ENCODE measurements at places on chromosomes 4 and X.

- no peak for DNase-seq
Observed at GRCh38 chrX:134745636-134746409, 87.6 kb upstream of the PLAC1 start.

DNA sequence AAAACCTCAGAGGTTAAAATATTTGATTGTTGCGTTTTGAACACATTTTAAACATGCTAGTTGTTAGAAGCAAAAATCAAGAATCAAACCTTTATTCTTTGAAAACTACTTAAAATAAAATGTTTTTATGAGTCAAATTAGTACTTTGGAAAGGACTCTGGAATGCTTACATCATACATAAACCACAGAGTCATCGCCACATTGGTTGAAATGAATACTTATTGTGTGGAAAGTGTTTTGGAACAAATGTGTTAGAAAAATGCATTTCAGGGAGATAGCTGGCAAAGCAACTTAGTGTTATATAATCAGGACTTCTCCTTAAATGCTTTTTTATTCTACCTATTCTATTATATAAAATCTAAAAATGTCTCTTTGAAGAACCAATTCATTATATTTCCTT is 49.4 kb upstream of the CAMK2D start:
- no peak for DNase-seq

- no peak for DNase-seq
Observed at GRCh38 chr4:28358606-28359005, 1498.0 kb downstream of the STIM2 start.

DNA sequence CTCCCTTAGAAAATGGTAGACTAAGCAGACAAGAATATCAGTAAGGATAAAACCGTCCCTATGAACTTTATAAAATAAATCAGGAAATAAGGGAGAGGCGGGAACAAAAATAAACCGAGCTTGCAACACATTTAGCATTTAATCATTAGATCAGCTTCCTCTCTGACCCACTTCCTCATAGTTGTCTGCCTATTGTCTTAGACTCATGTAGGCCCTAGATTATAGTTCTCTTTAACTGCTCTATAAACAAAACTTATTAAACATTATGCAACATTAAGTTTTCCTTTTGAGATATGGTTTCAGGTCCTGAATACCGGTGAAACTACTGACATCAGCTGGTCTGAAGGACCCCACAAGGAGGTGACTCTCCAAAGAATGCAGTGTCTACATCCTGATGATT is 15.8 kb upstream of the SRD5A3 start:
- no peak for DNase-seq

DNA sequence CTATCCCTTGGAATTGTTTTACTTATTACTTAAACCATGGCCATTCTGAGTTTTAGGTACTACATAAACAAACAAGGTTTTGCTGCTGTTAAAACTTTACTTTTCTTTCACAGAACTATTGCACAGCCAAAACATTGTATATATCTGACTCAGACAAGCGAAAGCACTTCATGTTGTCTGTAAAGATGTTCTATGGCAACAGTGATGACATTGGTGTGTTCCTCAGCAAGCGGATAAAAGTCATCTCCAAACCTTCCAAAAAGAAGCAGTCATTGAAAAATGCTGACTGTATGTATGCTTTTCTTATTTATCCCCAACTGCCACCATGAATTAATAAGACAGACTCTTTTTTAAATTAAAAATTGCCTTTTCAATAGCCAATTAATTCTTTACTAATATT is 69.8 kb downstream of the CCKAR start:
- no peak for DNase-seq

DNA sequence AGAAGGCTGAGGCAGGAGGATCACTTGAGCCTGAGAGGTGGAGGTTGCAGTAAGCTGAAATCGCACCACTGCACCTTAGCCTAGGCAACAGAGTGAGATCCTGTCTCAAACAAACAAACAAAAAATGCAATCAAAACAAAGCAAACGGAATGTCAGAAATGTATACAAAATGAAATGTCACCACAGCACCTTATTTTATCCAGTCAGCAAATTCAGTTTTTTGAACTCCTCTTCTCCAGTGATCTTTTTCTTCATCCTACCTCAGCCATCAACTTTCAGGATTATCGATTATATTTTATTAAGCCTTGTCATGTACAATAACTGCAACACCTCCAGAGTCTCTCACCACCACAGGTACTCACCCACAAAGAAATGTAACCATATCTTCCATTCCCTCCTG is 31.1 kb upstream of the HPGDS start:
- no peak for DNase-seq

- no peak for DNase-seq
Observed at GRCh38 chrX:154349979-154350378, 24.5 kb downstream of the FLNA start.

GRCh38 chr4:44701037-44701436 is 22.8 kb downstream of the GUF1 start:
- no peak for DNase-seq

DNA sequence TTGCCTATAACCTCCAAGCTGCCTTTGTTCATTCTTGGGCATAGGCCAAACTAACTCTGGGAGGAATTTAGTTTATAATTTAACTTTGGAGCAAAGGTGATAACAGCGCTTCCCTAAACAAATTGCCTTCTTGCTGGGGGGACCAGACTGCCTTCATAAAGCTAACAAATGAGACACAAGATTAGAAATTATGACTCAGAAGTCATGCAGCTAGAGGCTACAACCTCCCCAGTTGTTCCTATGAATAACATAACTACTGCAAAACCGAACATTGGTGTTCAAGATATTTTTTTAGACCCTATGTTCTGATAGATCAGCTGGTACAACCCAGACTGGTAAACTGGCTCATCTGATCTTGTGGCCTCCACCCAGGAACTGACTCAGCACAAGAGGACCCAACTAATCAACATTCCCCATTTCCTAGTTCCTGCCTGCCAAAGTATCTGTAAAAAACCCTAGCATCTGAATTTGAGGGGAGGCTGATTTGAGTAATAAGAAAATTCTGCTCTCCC is 22.0 kb upstream of the TMPRSS11B start:
- DNase-seq: no peak

DNA sequence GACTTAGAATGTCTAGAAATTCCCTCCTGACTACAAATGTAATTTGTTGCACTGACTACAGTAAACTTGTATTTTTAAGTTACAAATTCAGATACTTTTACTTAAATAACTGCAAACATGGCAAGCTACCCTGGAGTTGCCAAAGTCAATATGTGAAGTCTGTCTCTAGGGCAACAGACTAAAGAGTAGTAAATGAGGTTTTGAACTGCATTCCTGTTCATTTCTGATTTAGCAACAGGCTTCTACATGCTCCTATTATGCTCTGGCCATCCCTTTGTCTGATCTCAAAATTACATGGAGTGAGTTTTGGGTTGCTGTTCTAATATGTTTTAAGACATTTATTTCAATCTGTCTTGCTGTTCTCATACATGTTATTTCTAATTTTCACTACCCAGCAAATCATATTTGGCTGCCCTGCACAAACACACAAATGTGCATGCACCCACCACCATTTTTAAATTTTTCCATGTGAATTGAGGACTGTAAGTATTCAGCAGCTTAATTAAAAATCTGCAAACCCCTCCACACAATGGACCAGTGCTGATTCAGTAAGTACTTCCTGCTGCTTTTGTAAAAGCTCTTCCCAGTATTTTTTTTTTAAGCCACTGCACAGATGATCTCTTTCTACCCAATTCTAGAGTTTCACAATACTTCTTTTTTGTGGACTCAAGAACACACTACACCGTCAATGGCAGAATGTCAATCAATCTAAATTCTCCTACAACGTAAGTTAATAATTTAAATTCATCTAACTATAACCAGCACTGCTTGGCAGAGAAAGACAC is 26.7 kb downstream of the SH3RF1 start:
- DNase-seq: no peak

DNA sequence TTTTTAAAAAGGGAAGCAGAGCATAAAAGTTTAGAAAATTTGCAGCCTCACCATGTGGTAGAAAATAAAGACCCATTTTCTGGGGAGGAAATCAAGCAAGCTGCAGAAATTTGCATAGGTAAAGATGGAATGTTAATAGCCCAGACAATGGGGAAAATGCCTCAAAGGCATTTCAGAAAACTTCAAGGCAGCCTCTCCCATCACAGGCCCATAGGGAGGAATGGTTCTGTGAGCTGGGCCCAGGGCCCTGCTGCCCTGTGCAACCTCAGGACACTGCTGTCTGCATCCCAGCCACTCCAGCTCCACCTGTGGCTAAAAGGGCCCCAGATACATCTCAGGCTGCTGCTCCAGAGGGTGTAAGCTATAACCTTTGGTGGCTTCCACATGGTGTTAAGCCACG is 137.9 kb downstream of the INPP4B start:
- no peak for DNase-seq

GRCh38 chr4:112329672-112330375 is 32.7 kb downstream of the ALPK1 start:
- DNase-seq: no peak

DNA sequence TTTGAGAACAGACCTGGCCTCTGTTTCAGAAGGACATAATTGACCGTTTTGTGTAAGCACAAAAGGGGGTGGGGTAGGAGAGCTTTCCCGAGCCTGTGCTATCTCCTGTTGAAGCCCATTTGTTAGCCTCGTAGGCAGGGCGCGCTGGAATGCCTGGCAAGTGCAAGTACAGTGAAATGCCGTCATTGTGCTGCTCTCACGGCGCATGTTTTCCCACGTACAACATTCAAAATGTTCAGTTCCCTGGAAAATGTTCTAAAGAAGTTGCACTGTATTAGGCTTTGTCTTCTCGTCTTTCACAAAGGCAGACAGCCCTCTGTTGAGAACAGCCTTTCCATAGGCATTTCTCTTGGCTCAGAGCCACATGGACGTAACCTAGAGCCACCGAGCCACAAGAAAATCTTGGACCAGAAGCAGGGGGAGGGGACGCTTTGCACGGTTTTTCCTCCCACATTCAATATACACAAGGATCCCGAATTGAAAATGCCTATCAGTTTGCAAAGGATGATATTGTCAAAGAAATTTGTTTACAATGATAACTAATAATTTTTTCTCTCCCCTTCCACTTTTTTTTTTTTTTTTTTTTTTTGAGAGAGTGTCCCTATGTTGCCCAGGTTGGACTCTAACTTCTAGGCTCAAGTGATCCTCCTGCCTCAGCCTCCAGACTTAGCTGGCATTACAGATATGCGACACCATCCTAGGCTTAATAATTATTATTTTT is 54.6 kb upstream of the RAPGEF2 start:
- DNase-seq: no peak

DNA sequence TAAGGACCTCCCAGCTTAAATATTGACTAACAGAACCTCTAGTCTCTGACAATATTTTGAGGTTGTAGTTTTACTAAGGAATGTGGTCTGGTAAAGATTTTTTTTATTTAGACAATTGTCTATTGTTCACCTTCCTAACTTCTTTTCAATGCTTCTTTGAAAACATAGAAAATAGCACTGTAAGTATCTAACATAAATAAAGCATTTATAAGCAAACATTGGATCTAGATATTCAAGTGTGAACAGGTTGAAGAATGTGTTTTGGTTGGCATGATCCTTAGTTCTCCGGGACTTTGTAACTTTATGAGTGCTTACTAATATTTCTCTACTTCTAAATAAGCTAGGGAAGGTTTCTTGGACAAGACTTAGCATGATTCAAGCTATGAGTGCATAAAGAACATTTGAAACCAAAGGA is 285.4 kb upstream of the ARSJ start:
- no peak for DNase-seq

- DNase-seq: no peak
Observed at GRCh38 chrX:133444952-133445831, 29.9 kb upstream of the GPC4 start.

- DNase-seq: no peak
Observed at GRCh38 chrX:41923978-41924683, 777 bp upstream of the CASK start.

DNA sequence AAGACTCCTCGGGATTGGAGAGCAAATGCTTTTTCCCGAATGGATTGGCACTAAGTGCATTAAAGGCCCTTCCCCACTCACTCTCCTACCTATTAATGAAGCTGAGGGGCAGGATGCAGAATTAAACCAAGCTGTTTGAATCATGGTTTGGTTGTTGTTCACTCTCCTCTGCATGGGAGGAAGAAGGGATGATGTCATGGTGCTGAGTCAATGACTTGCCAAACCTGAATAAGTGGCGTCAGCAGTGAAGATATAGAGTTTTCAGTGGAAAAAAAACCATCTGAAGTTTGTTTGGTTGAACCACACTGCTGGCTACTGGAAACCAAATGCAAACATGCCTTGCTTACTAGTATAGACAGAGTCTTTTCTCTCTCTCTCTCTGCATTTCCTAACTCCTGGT is 19.8 kb upstream of the ZXDA start:
- DNase-seq: no peak

GRCh38 chrX:15804563-15804962 is 14.3 kb downstream of the ZRSR2 start:
- DNase-seq: no peak

GRCh38 chrX:9433596-9433995 is 31.3 kb upstream of the TBL1X start:
- DNase-seq: no peak

DNA sequence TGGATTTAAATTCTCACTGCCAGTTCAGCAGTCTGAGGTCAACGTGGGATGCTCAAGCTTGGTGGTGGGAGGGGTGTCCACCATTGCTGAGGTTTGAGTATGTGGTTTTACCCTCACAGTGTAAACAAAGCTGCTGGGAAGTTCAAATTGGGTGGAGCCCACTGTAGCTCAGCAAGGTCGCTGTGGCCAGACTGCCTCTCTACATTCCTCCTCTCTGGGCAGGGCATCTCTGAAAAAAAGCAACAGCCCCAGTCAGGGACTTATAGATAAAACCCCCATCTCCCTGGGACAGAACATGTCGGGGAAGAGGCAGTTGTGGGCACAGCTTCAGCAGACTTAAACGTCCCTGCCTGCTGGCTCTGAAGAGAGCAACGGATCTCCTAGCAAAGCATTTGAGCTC is 14.9 kb upstream of the RRAGB start:
- no peak for DNase-seq

DNA sequence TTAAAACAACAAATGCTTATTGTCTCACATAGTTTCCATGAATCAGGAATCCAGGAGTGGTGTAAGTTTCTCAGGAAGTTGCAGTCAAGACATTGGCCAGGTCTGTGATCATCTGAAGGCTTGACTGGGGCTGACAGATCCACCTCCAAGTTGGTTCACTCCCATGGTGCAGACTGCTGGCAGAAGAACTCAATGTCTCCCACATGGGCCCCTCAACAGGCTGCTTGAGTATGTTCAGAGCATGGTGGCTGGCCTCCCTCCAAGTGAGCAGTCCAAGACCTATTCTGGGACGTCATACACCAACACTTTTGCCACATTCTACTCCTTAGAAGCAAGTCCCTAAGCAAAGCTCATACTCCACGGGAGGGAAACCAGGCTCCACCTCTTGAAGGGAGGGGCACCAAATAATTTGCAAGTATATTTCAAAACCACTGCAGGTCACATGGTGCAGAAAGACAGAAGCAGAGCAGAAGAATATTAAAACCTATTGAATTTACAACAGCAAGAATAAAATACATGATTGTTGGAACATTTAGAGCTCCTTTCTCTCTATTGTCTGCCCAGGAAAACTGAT is 35.3 kb downstream of the LGI2 start:
- DNase-seq: no peak

- no peak for DNase-seq
Observed at GRCh38 chr4:57109847-57110639, at the start of gene IGFBP7. TSS of gene IGFBP7 (minus strand) at chr4:57110385. CDS start at chr4:57110351, 34 bp downstream.

All from stimulated activated CD8-positive, alpha-beta memory T cell treated with anti-CD3 and anti-CD28 coated beads, Interleukin-15, amount 100 ng/mL, for 48 hours (primary cell).